ENCODE measurements at places on chromosomes 3 and 15. TPM values are rescaled to one million over a fixed set of nuclear protein-coding genes. Genes with fewer than 3 reads are reported as not detected.

Gene TLNRD1
- 27.7 TPM for total RNA-seq

- DNase-seq, result no peak
- H3K27me3 ChIP-seq, result no peaks in the 10 kb centered on the region
- H3K4me3 ChIP-seq, result no peak overlapping the region
- no peaks in the 10 kb centered on the region for H3K36me3 ChIP-seq
- no peak overlapping the region for H3K27ac ChIP-seq
- peaks cover 42% of the 10 kb centered on the region for H3K4me1 ChIP-seq
Observed at GRCh38 chr15:99590913-99591646, 25.3 kb downstream of the MEF2A start.

- H3K4me3 ChIP-seq, result no peak overlapping the region
- H3K4me1 ChIP-seq, result no peaks in the 10 kb centered on the region
- no peak for DNase-seq
- no peaks in the 10 kb centered on the region for H3K36me3 ChIP-seq
Observed at GRCh38 chr3:74041068-74041675, 416.4 kb upstream of the PDZRN3 start.

DNA sequence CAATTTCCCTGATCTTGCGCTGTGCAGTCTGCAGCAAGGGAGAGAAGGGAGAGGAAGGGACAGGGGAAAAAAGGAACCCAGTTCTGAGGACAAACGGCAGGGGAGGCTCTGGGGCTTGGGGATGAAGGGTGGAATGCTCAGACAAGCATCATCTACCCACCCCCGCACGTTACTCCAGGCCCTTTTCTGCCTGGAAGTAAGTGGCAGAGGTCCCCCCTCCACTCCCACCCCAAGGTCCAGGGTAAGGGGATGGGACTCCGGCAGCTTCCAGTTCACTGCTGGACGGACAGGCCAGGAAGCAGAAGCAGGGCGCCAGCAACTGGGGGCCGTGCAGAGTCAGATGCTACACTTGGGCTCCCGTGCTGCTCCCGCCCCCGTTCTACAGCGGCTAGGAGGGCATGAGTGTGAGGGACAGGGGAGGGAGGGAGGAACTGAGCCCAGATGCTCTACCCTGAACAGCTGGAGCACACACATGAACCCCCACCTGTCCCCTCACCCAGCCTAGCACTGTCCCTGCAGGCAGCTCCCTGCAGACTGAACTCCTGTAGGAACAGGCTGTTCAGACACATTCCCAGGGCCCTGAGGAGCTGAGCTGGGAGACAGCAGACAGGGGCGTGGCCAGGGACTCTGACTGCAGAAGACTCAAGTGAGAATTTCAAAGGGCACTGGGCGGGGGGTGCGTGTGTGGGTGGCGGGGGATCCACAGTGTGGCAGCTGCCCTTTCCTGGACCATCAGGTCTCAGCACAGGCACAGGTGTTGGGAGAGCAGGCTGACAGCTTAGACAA is 59.7 kb downstream of the SENP2 start:
- no peak for DNase-seq
- H3K27ac ChIP-seq, result peak overlapping the region; percentile 35
- peaks cover 2% of the 10 kb centered on the region for H3K36me3 ChIP-seq

DNA sequence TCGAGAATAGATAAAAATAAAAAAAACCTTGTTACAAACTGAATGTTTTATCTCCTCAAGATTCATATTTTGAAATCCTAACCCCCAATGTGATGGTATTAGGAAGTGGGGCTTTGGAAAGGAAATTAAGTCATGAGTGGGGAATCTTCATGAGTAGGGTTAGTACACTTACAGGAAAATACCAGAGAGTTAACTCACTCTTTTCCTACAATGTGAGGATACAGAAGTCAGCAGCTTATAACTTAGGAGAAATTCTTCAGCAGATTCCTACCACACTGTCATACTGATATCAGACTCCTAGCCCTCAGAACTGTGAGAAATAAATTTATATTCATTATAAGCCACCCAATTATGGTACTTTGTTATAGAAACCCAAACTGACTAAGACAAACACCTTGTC is 453.1 kb downstream of the GBE1 start:
- H3K27ac ChIP-seq, result no peak overlapping the region
- H3K4me1 ChIP-seq, result no peaks in the 10 kb centered on the region
- H3K27me3 ChIP-seq, result no peaks in the 10 kb centered on the region
- H3K36me3 ChIP-seq, result no peaks in the 10 kb centered on the region

Gene ECE2
- 0.42 TPM for total RNA-seq

Gene KCNH8
- 0.42 TPM for total RNA-seq

Gene GNAT1
- total RNA-seq, result not detected

Gene SCN11A
- total RNA-seq, result 0.34 TPM

GRCh38 chr3:9102240-9102981 is 139.1 kb upstream of the RAD18 start:
- H3K36me3 ChIP-seq, result peaks cover 6% of the 10 kb centered on the region
- DNase-seq, result no peak
- peaks cover 6% of the 10 kb centered on the region for H3K4me1 ChIP-seq
- H3K27ac ChIP-seq, result no peak overlapping the region
- H3K4me3 ChIP-seq, result no peak overlapping the region
- H3K27me3 ChIP-seq, result no peaks in the 10 kb centered on the region

DNA sequence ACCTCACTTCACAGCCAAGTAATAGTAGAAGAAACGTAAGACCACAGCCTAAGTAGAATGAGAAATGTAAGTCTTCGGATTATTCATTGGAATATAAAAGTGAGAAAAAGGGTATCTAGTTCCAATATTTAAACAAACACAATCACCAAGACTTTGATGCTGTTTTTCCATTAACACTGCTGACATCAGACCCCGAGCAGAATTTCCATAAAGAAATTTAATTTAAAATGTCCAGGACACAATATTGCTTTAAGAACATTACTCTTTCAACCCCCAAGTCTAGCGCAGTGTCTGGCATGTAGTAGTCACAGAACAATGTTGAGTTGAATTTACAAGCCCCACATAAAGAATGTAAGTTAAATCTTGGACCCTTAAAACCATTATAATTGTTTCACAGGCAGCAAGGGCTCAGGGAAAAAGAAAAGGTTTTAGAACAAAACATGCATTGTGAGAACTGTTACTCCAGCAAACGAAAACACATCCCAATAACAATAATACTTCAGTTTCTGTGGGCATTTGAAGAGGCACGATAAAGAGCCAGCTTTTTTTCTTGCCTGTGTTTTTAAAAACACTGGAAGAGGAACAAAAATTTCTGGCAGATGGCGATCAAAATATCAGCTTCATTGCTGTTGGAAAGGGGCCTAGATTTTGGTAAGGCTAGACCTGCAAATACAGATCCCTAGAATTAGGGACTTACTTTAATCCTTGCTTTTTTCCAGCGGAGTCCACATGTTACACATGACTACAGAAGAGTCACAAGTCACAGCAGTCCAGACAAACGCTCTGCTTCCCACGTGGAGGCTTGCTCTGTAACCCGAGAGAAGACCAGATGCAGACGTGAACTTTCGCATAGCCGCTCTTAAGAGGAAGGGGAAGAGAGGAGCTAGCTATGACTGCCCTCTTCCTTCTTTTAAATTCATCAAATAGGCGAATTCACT is 77.9 kb upstream of the IGSF10 start:
- no peaks in the 10 kb centered on the region for H3K36me3 ChIP-seq
- peak overlapping the region; percentile 24 for H3K27ac ChIP-seq
- DNase-seq, result no peak
- H3K4me3 ChIP-seq, result no peak overlapping the region
- no peaks in the 10 kb centered on the region for H3K27me3 ChIP-seq

- H3K27ac ChIP-seq, result peak overlapping the region; percentile 71
- H3K27me3 ChIP-seq, result no peaks in the 10 kb centered on the region
- H3K4me1 ChIP-seq, result peaks cover 50% of the 10 kb centered on the region
Observed at GRCh38 chr3:11288786-11289637, 16.8 kb downstream of the ATG7 start.

- no peak for DNase-seq
- no peak overlapping the region for H3K4me3 ChIP-seq
- H3K27me3 ChIP-seq, result no peaks in the 10 kb centered on the region
- peak overlapping the region; percentile 41 for H3K27ac ChIP-seq
Observed at GRCh38 chr3:108006077-108006771, 84.6 kb downstream of the CD47 start.

GRCh38 chr3:69409011-69409410 is 23.1 kb upstream of the FRMD4B start:
- H3K36me3 ChIP-seq, result no peaks in the 10 kb centered on the region
- peak overlapping the region; percentile 60 for H3K27ac ChIP-seq
- no peak for DNase-seq
- no peaks in the 10 kb centered on the region for H3K27me3 ChIP-seq

Gene SKOR1
- total RNA-seq, result 0.99 TPM

DNA sequence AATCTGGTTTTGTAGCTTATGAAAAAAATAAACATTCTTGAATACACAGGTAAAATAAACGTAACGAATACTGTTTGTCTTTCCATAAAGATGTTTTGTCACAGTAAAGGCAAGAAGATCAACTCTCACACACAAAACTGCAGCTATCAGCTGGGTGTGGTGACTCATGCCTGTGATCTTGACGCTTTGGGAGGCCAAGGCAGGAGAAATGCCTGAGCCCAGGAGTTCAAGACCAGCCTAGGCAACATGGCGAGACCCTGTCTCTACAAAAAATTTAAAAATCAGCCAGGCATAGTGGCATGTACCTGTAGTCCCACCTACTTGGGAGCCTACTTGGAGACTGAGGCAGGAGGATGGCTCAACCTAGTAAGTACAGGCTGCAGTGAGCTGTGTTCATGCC is 39.6 kb downstream of the CBLB start:
- no peaks in the 10 kb centered on the region for H3K27me3 ChIP-seq
- H3K4me3 ChIP-seq, result no peak overlapping the region
- H3K4me1 ChIP-seq, result peaks cover 33% of the 10 kb centered on the region
- DNase-seq, result no peak

Gene FANCD2OS
- not detected for total RNA-seq

DNA sequence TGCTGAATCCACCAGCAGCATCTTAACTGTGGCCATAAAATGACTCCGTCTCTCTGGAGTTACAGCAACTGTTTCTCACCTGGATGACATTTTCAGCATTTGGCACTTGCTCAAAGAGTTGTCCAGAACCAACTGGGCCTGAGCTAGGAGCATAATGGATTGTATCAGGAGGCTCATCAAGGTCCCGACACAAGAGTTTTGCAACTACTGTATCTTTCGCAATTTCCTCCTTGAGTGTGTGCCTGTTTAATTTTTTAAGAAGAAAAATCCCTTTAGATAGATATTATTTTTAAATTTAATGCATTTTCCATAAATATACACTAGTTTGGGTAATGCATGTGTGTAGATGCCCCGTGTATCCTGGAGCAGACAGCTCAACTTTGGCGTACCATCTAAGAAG is 44.3 kb upstream of the C3orf49 start:
- no peak overlapping the region for H3K4me3 ChIP-seq
- H3K36me3 ChIP-seq, result no peaks in the 10 kb centered on the region
- no peaks in the 10 kb centered on the region for H3K4me1 ChIP-seq
- no peak overlapping the region for H3K27ac ChIP-seq
- H3K27me3 ChIP-seq, result no peaks in the 10 kb centered on the region

All from esophagus muscularis mucosa (tissue), 4 donors.